Fibroblast of skin of right biceps (primary cell): ENCODE measurements at places on chromosomes 1 and 21.
A peak's percentile ranks its signal among the peaks of the same experiment; 100 is the strongest.

DNA sequence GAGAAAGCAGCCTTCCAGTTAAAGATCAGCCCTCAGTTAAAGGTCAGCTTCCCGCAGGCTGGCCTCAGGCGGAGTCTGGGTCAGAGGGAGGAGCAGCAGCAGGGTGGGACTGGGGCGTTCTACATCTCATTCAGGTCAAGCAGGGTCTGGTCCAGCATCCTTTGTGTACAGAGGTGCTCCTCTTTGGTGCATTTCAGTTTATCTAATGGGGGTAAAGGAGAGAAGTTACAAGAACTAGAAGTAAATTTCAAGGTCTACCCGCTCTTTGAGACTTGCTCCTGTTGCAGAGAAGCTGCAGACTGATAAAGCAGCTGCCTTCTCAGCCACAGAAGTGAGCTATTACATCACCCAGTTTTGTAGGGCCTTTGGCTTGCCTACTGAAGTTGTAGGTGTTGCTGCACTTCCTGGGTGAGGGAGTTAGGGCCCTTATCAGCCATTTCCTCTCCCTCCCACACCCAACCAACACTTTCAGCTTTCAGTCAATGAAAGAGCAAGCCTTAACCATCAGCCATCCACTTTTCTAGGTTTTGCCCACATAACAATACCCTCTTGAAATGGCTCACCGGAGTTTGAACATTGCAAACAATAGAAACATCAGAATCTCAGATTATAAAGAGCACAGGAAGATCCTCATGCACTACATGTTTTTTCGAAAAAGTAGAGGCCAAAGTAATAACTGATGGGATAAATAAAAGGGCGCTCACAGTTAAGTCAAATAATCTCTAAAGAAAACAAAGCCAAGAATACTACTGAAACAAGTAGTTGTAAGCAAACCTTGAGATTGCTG lies 2.8 kb upstream of the NUP210L start:
- DNase-seq = no peak

GRCh38 chr1:66925558-66925910 lies 744 bp downstream of the MIER1 start:
- DNase-seq = no peak

DNA sequence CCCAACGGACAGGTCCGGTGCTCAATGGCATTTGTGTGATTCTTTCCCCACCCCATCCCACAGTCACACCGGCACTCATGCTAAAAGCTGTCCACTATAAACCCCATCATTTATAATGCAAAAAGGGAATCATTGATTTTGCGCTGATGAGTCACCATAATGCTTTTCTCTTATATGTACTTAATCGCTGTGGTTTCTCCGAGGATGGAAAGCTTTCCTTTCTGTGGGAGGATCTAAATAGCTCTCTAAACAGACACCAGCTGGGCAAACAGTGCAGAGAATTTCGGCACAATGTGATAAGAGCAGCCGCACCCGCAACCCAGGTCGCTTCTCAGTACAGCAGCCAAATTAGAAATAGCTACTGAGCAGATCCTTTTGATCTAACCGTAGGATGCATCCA lies 85.6 kb downstream of the SETD4 start:
- DNase-seq = peak; percentile 62

GRCh38 chr1:226373376-226373775 lies 34.5 kb downstream of the PARP1 start:
- DNase-seq = no peak

- DNase-seq = peak; percentile 59
These were observed 346.2 kb downstream of the BARHL2 start for GRCh38 chr1:90370686-90371447.

DNA sequence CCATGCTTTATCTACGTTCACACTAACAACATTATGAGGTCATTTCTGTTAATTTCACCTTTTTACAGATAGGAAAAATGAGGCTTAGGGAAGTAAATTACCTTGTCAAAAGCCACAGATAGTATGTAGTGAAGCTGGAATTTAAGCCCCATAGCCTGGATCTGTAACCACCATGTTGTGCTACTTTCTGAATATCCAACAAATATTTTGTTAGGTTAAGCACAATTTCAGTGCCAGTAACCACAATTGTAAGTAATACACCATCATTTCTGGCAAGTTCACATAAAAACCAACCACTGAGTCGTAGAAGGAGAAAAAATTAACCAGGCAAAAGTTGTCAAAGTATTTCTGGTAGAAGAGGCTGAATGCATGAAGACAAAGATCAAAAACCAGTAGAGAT lies 593.1 kb upstream of the CAMK1G start:
- DNase-seq = no peak

GRCh38 chr1:40389871-40390560 lies 16.5 kb downstream of the SMAP2 start:
- peak; percentile 22 for DNase-seq

- DNase-seq = no peak
These were observed 154.1 kb downstream of the NPHP4 start for GRCh38 chr1:5837976-5838653.

GRCh38 chr1:228810395-228810758 lies 75.1 kb downstream of the RHOU start:
- DNase-seq = no peak

DNA sequence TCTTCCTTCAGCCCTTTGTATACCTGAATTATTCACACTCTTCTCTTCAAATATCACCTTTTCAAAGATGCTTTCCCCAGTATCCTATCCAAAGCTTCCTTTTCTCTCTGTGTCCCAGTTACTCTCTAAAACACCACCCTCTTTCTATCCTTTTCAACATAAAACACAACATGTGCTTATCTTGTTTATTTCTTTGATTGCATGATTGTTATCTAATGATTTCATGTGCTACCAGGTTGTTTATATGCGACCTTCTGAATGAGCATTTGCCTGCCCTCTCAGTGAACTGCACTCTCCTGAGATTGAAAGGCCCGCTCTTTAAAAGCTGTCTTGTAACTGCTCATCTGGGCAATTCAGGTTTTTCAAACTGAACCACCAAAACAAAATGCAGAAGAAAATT lies 97.7 kb upstream of the FGGY start:
- DNase-seq = no peak

- DNase-seq = peak; percentile 50
These were observed 92.1 kb upstream of the ADAMTS5 start for GRCh38 chr21:27058673-27059605.

GRCh38 chr1:98045767-98046641 lies 125.2 kb upstream of the DPYD start:
- DNase-seq = peak; percentile 62

DNA sequence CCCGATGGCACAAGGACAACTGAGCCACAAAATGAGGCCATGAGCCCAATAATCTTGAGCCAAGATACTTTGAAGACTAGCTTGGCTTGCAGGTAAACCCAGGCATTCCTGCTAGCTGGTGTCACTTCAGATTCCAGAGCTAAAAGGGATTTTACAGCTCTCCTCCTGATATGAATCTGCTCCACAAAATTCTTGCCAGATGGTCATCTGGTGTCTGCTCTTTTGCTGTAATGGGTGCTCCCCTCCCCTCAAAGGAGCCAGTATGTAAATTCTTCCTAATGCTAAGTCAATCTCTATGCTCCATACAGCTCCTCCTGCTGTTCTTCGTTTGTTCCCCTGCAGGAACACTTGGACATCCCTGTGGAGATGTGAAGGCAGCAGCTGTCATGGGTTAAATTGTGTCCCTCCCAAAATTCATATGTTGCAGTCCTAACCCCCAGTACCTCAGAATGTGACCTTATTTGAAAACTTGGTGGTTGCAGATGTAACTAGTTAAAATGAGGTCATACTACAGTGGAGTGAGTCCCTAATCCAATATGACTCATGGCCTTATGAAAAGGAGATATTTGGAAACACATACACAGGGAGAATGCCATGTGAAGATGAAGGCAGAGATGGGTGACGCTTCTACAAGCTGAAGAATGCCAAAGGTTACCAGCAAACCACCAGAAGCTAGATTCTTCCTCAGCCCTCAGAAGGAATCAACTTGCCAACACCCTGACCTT lies 180.6 kb upstream of the PALMD start:
- DNase-seq = peak; percentile 83

- no peak for DNase-seq
These were observed 79.7 kb upstream of the RUNX3 start for GRCh38 chr1:25009671-25010262.

DNA sequence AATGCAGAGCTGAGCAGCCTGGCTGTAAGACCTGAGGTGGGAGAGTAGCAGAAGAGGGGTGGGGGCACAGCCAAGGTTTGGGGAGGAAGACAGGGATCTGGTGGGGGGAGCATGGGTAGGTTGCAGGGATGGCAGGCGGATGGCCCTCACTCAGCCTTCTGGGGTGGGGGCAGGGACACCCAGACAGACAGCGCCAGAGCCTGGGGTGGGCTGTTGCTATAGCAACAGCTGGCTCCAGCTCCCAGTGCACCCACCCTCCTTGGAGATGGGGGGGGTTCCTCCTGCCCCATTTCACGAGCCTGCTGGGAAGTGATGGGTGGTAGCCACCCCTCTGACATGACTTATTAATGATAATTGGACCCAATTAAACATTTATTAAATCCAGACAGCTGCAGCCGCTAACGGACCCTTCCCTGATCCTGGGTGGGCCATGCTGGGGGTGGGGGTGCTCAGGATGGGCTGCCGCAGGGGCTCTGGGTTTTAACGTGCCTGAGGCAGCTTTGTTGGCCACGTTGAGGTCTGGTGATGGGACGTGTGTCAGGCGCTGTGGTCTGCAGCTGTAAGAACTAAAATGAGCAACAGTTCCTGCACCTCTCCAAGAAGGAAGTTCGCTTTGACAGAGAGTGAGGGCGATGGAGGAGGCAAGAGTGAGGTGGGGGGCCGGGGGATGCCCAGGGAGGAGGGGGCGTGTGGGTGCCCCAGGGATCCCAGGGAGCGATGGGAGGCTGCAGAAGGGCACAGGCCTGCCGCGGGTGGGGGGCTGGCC lies 19.4 kb downstream of the AGRN start:
- DNase-seq = peak; percentile 14

DNA sequence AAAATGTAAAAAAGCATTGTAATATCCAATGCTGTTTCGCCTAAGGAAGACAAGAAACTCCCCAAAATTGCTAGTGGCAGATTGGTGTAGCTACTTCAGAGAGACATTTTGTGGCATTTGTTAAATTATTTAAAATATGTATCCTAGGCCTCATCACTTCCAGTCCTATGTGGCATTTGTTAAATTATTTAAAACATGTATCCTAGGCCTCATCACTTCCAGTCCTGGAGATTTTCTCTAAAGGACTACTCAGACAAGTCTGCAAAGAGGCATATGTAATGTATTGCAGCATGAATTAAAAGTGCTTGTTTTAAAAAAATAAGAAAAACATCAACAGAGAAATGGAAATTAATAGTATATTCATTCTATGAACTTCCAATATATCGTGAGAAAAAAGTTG lies 95.6 kb upstream of the KCTD3 start:
- no peak for DNase-seq

DNA sequence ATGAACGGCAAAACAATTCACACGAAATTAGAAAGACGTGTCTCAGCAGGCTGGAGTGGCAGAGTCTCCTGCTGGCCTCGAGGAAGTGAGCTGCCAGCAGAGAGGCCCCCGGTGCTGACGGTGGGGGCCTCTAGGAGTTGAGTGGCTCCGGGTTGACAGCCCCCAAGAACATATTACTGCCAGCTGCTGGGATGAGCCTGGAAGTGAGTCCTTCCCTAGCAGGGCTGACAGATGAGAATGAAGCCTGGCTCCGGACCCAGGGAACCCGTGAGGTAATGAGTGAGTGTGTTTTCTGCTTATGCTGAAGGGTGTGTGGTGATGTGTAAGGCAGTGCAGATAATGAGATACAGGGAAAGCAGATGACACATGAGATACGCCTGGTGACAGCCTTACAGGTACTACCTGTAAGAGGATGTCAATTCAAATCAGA lies 23.5 kb upstream of the LRRC47 start:
- no peak for DNase-seq

GRCh38 chr1:67688526-67689219 lies 3.7 kb downstream of the GADD45A start:
- no peak for DNase-seq

DNA sequence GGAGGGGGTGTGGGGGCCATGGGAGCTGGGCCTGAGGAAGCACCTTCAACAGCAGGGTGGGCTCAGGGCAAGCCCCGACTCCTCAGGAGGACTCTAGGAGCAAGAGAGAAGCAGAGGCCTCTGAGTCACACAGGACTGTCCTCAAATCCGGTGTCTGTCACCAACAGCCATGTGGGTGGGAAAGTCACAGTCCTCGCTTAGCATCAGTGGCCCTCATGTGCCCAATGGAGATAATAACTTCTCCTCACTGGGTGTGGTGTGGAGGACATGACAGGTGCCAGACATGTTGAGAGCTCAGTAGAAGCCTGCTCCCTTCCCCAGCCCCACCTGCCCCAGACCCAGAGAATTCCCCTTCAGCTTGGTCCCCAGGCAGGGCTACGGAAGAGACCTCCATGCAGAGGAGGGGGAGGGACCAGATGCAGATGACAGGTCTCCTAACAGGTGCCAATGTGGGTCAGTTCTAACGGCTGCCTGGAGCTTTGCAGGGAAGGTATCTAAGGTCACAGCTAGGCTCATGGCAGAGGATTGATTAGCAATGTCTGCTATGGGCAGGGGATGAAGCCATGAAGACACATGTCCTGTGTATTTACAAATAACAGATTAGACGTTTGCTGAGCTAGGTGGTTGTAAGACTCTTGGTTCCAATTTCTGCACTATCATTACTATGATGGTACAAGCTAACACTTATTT lies 30.2 kb downstream of the TTC39A start:
- no peak for DNase-seq

DNA sequence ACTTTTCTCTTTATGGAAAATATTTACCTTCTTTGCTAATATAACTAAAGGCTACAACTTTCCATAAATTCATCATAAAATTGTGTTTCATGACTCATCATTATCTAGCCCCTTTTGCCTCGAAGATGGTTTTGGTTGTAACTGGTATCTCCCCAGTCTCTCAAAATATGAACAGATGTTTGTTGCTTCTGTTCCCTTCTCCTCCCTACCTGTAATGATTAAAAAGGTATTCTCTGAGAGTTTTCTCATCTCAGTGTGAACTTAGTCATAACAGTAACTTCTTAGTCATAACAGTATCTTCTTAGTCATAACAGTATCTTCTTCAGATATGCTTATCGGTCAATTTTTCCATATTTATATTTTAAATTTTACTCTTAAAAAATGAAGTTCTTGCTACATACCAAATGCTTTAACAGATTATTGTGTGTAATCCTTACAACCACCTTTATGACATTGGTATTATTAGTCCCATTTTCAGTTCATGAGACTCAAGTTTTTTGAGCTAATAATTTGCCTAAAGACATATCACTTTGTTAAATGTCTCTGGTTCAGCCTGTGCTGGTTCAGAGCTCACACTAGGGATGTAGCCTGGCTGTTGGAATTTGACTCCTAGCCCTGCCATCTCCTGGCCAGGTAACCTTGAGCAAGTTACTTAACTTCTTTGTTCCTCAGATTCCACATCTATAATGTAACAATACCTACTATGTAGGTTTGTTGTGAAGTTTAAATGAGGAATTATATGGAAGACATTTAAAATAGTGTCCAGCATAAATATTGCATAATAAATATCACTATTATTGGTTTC lies 32.6 kb downstream of the ATP1B1 start:
- DNase-seq = no peak

DNA sequence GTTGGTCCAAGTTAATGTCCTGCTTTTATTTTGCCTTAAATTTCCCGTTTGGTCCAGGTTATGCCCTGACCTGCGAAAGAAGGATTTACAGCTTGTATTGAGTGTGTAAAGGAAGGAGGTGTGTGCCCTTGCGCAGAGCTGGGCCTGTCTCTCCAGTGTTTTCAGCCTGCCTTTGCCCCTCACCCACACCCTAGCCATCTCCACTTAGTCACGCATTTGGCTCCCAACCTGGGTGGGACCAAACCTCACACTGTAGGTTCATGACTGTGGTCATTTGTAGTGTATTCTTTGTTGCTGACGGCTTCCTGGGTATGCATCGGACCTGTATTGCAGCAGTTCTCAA lies 572 bp upstream of the SRSF10 start:
- DNase-seq = peak; percentile 79
